Amygdala (tissue), 56 donors: ENCODE measurements at places on chromosomes 1 and 21.

DNA sequence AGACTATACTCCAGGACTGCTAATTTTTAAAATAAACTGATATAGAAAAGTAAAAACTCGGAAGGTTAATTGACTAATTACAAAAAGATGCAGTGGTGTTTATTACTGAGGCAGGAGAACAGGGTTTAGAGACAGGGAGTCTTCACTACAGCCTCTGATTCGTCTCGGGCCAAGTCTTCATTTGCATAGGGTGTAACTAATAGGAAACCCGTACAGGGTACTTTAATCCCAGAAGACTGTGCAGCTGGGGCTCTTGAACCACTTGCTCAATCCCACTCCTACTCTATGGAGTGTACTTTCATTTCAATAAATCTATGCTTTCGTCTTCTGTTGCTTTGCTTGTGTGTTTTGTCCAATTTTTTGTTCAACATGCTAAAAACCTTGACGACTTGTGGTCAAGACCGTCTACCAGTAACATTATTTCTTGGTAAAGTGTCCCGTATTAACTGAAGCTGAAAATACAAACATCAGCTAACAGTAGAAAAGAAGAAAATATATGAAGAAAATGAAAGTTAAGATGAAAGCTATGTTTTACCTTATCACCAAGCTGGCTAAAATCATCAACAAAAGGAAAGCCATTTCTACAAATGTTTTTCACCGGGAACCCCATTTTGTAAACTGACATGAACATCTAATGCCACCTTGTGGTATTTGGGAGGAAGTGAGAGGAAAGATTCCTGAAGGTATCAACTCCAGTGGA lies 8.0 kb downstream of the SDHB start:
- no peak for DNase-seq

GRCh38 chr1:240772131-240772530 lies 160.2 kb upstream of the GREM2 start:
- DNase-seq = no peak

GRCh38 chr1:84985365-84985764 lies 11.5 kb downstream of the MCOLN2 start:
- DNase-seq = no peak

DNA sequence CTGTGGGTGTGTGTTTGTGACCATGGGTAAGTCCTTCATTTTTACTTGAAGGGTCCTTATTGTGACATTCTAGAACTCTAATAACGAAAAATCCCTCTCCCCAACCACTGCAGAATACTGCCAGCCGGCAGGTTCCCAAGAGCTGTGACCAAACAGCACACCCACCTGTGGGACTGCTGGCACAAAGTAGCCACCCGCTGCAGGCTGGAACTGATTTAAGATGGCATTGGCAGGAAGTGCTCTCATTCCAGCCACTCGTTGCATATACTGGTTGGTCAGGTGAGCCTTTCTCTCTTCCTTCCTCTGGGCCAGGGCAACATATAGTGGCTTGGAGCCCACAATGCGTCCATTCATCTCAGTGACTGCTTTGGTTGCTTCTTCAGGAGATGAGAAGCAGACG lies 11.6 kb downstream of the PABPC4 start:
- no peak for DNase-seq

DNA sequence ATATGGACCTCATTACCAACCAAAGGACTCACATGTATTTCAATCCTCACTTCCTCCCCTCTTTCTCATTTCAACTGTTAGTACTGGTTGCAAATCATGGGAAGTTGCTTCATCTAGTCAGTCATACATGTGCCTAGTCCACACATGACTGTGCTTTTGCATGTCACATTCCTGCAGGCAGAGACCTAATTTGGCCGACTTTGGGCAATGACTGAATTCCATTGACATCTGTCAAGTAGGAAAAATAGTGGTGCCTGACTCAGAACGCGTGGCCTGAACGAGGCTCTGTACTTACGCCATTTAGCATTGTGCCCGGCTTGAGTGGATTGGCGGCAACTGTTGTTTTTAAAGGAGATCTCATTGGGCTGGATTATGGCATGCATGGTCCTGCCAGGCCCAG lies 18.0 kb downstream of the PTPRU start:
- no peak for DNase-seq

DNA sequence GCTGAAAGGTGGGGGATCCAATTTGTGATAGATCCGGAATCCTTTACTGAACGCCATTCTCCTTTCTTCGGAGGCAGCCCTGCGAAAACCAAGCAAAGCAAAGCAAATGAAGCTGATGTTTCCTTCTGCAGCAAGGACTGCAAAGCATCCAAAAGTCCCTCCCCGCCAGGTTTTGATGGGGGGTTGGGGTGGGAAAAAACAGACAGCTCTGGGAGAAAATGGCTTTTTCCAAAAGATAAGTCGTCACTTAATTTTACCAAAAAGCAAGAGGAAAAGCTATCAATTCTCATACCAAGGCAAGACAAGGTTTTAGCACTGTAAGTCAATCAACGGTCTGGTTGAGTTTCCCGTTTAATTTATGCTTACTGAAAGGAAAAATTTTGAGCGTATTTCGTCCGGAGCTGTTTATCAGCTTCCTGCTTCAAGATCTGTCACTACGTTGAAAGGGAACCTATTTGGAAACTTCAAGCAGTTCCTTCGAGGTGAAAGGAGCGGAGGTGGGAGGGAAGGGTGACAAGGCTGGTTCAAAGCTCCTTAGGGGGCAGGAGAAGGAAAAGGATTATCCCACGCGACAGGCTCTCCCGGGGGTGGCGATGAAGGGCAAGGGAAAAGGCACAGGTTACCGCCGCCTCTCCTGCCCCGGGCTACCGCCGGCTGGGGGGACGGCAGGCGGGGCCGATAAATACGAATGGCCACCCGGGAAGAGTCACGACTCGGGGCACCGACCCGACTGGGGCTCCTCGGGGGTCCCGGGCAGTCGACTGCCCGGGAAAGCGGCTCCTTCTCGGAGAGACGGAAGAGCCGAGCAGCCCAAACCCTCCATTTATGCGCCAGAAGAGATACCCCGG lies 750 bp downstream of the SYNJ1 start:
- DNase-seq = no peak

DNA sequence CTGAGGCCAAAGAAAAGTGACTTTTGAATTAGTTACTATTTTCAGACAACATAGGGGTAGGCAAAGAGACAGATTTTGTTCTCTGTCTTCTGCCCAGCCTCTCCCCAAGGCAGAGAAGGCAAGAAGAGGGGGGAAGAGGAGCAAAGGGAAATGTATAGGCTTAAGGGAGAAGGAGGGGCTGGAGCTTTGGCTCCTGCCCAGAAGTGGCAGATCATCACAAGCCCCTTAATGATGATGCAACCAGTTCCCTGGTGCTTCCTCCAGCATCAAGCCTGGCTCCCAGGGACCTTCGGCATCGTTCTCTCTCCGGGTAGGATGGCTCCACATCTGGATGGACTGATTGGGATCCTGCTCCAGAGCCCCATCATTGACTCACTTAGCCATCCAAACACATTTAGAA lies 112.8 kb downstream of the KCND3 start:
- no peak for DNase-seq
